BJ (cell line): ENCODE measurements at places on chromosomes 16 and 17. TPM values are rescaled to one million over a fixed set of nuclear protein-coding genes. Genes with fewer than 3 reads are reported as not detected.

DNA sequence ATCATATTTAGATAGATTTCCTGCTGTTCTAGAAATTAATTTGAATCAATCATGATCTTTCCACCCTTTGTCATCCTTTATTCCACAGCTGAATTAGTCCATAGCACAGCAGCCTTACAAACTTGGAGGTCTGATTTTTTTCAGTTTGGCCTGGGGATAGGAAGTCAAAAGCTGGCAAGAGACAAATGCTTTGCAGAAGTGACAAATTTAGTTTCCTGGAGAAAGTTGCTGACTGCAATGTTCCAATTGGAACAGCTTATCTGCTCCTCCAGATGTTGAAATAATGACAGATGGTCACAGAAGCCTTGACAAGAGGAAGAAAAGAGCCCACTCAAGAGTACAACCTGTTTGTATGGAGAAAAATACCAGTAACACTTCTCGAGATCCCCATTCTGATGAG, 1276.1 kb upstream of the CDH8 start:
- no peak for DNase-seq

- no peak for DNase-seq
Measured at GRCh38 chr17:76499267-76499667, 2.0 kb downstream of the RHBDF2 start.

DNA sequence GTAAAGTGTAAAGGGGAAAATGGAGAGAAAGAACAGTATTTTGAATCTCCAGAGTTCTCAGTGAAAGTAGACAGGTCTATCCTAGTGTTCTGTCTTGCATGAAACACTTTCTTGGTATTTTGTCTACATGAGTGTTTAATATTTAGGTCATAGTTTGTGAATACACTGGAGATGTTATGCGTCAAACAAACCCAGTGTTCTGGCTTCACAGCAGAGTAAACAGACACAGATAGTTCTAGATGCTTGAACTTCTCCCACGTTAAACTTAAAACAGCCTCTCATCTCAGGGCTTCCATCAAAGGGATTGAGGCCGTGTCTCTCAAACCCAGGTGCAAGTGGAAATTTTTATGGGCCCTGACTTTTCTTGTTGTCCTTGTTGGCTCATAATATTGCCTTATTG, 48.3 kb downstream of the RBFOX1 start:
- DNase-seq: no peak

- DNase-seq: no peak
Measured at GRCh38 chr17:4947010-4947410, 1.3 kb downstream of the PFN1 start.

DNA sequence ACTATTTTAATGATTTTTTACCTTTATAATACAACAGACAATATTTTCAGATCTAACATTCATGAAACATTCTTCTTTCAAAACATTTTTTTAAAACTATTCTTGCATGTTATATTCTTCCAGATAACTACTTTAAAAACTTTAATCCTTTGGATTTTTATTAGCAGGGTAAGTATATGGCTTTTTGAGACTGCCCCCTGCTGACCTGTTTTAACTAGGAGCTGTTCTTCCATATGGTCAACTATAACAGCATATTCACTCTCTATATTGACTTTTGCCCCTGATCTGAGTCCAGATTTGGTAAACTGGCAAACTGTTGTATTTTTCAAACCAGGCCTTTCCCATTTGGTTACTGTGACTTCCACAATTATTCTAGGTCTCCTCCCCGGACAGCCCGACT, 16.5 kb downstream of the ZNF18 start:
- DNase-seq: no peak

DNA sequence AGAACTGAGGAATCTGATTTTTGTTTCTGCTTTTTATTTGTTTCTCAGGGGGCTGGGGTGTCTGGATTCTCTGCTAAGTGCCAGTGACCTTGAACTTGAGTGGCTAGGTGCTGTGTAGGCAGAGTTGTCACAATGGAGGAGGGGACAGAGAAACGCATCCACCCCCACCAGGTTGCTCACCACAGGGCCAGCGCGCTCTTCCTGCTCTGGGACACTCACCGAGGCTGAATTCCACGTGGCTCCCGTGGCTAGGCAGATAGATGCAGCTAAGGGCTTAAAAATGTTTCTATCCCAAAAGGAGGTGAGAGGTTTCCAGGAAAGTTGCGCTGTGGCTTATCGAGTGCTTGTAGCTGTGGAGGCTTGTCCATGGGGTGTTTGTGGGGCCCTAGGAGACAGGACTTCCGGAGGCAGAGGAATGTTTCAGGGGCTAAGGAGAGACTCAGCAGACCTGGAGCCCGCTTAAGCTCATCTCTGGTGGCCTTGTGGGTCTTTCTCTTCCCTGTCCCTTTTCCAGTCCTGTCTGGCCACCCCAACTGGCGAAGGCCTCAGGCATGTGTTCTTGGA, 36.8 kb downstream of the ADCY7 start:
- no peak for DNase-seq

DNA sequence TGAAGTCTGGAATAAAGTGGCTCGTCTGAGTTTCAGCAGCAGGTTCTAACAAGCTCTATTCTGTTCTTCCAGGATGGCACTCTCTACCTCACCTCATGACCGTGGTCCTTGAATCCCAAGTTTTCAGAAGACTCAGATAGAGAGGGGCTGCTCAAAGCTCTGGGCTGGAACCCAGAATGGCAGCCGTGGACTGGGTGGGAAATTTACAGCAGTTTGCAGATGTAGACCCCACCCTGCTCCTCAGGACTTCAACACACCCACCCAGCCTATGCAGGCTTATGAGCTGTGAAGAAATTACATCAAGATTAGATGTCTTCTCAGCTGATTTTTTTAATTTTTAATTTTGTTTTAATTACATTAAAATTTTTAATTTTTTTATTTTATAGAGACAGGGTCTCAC, 59.4 kb downstream of the METRNL start:
- DNase-seq: no peak

GAS2L2 gene
- polyA plus RNA-seq: not detected in 2 replicates

CBLN1 gene
- polyA plus RNA-seq: not detected in 2 replicates
